ENCODE measurements at places on chromosomes 16 and 17.

DNA sequence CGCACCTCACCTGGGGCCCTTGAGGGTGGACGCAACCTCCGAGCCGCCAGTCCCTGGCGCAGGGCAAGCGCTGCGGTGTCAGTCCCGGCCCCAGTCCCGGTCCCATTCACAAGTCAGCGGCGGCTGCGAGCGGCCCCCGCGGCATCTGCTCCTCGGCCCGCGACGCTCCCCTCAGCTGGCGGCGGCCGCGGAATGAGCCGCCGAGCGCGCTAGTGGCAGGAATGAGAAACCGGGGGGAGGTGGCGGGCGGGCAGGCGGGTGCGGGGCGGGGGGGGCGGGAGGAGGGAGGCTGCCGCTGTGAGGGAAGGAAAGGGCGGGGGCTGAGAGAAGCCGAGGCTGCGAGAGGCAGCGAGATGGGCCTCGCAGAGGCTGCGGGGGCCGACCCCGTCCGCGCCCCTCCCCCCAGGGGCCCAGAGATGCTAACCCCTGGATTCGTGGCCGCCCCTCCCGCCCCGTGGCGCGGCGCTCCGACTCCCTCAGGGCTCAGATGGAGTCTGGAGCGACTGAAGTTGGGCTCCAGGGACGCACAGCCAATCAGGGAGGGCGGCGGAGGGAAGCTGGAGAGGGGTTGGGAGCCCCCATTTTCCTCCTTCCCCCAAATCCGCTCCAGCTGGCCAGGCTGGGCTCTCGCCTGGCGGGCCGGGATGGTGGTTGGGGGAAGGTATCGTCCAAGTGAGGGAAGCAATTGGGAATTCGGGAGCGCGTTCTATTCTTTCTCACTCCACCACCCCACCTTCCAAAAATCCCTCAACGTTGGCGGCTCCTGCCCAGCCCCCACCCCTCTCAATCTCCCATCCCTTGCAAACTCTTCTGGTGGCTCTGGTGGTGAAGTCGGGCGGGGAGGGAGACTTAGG, at the start of gene CDH11:
CDH11 (minus strand) TSS at position 194 of the 854 bp plus-strand sequence. CDS start 117,194 bp downstream, outside the sequence.
- DNase-seq, result peak; percentile 30

GRCh38 chr17:29958947-29959657, 17.7 kb downstream of the EFCAB5 start:
- DNase-seq, result no peak

DNA sequence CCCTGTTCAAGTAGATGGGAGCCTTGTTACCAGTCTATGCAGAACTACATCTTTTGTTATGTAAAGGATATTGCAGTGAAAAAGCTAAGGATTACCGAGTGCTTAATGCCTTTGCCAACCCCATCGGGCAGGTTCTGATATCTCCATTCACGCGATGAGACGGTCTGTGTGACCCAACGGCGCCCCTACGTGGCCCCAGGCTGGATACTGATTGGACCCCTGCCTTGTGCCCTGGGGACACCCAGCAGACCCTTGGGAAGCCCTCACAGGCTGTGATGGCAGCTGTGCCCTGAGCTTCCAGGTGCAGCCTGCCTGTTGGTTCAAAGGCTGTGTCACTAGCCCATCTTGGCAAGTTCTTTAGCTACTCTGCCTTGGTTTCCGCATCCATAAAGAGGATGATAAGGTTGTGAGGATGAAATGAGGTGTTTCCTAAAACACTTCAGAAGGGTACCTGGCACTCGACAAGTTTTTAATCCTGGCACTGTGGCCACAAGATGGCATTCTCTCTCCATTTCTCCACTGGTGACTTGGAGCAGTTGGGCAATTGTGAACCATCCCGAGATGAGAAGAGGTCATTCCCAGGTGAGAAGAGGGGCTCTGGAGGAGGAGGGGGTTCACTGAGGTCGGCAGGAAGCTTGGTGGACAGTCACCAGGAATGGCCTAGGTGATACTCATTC, 33.6 kb downstream of the HAPSTR1 start:
- no peak for DNase-seq

GRCh38 chr16:83458612-83459011, 349.2 kb upstream of the HSBP1 start:
- no peak for DNase-seq

DNA sequence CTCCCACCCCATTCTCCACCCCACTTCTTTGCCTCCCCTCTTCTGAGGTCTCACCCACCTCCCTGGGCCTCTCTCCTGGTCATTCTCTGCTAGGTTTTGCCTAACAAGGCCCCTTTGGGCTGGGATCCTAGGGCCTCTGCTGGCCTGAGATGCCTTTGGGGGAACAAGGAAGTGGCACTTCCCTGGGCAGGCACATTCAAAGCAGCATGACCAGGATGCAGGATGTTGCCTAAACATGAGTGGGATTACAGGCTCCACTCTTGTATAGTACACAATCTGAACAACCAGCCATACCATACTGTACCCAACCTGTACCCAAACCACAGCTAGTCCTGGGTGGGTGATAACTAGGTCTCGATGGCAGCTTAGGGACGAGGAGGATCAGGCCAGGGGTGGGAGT, 9.0 kb downstream of the GALK1 start:
- DNase-seq, result no peak

- DNase-seq, result no peak
Measured at GRCh38 chr16:48531011-48531962, 78.7 kb downstream of the N4BP1 start.

GRCh38 chr17:81735264-81736102, 23.4 kb downstream of the SLC25A10 start:
- no peak for DNase-seq

DNA sequence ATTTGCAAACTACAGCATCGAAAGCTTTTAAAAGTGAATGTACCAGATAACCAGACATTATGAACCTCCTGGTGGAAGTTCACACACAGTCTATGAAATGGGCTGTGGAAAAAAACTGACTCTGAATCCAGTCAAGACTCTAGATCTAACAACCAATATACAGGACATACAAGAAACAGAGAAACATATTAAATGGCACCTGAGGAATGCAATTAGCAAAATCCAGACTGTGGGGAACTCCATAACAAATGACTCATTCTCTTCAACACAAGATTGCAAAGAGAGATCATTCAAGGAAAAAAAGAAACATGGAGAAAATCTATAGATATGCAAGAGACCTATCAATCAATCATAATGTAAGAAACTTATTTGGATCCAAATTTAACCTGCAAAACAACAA, 119.0 kb downstream of the MYO1D start:
- no peak for DNase-seq

DNA sequence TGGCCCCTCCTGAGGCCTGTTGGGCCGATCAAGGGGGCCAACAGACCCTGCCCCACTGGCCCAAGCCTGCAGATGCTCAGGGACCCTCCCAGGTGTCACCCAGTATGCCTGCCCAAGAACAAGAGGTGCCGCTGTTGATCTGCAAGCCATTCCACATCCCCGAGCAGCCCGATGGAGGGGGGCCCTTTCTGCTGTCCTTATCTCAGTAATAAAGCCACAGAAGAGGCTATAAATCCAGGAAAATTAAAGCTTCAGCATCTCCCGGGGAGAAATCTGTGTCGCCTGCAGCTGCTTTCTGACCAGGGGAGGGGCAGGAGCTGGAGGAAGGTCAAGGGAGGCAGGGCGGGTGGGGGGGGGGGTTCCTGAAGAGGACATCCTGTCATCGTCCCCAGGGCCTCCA, 11.7 kb upstream of the CACNA1H start:
- DNase-seq, result no peak

DNA sequence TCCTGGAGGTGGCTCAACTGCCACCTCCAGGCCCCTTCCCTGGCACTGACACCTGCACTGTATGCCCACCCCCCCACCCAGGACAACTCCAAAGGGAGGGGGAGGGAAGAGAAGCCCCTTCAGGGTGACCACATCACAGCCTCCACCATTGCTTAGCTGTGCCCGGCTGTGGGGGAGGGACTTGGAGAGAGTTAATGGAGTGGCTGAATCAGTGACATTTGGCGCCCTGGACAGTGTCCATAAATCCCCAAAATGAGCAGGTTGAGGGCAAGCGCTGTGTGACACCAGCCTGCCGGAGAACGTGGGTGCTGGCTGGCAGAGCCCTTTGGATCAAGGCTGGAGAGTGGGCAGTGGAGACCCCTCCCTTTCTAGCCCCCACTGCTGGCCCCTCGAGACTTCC, 883 bp downstream of the USH1G start:
- no peak for DNase-seq

DNA sequence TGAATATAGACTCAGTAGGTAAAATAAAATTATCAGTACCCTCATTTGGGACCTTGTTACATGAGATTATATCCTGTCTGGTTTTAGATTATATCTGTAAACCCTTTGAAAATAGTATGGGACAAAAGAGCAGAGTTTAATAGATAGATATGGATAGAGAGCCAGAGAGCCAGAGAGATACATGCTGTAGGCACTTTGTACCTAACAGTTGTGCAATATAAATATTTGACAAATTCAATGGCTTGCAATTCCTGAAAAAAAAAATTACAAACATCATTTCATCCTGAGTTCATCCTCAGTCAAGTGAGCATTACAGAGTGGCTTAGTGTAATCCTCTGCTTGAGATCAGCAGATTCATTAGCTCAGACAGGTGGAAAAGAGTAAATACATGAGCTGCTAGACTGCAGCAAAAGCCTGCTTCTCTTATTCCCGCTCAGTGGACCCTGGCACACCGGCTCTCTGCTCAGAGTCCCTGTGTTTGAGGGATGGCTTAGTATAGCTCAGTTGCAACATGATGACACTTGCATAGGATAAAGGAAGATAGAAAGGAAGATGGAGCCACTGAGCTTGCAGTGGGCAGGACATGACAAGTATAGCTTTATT, 931.6 kb upstream of the GOT2 start:
- DNase-seq, result no peak

GRCh38 chr17:19876529-19877161, 8.9 kb upstream of the ULK2 start:
- no peak for DNase-seq

DNA sequence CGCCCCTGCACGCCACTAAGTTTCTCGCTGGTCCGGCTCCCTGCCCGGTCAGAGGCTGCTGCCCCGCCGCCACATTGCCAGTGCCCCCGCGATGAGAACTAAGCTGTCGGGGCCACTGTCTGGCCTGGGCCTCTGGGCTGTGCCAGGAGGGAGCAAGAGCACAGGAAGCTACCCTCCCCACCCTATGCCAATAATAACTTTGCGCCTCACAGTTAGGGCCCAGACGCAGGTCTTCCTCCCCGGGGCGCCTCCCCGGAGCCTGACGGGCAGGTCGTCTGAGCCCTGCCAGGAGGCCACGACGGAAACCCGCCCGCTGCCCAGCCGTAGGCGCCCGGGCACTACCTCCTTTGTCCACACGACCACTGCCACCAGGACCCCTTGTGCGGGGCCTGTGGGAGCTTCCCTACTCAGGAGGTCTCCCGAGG, 1.5 kb downstream of the ZFPM1 start:
- DNase-seq, result no peak

- DNase-seq, result no peak
Measured at GRCh38 chr17:32943647-32944191, 15.8 kb downstream of the TMEM98 start.

DNA sequence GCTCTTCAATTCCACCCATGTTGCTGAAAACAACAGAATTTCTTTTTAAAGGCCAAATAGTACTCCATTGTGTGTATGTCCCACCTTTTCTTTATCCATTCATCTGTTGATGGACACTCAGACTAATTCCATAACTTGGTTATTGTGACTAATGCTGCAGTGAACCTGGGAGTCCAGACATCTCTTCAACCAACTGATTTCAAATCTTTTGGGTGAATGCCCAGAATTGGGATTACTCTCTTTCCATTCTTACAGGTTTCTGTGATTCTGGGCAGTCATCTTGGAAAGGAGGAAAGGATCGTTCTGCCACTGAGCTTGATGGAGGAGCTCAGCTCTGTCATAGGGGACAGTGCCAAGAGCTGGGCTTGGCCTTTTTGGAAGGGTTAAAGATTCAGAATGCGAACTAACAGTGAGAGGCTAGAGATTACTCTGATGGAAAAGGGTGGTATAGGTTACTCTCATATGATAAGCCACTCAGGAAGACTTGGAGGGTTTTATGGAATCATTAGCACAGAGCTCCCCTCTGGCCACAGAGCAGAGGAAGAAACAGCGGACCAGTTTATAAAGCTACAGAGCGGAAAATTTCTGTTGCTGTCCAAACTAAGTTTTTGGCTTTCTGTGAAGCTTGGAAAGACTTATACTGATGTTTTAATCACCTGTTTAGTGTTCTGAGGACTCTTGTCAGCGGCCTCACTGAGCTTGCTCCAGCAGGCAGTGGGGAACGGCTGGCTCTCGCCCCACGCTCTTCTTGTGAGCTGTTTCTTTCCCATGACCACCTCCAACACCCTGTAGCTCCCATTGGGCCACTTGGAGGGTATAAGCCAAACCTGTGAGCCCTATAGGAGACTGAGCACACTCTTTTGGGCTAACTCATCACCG, 48.3 kb downstream of the HIC1 start:
- no peak for DNase-seq

DNA sequence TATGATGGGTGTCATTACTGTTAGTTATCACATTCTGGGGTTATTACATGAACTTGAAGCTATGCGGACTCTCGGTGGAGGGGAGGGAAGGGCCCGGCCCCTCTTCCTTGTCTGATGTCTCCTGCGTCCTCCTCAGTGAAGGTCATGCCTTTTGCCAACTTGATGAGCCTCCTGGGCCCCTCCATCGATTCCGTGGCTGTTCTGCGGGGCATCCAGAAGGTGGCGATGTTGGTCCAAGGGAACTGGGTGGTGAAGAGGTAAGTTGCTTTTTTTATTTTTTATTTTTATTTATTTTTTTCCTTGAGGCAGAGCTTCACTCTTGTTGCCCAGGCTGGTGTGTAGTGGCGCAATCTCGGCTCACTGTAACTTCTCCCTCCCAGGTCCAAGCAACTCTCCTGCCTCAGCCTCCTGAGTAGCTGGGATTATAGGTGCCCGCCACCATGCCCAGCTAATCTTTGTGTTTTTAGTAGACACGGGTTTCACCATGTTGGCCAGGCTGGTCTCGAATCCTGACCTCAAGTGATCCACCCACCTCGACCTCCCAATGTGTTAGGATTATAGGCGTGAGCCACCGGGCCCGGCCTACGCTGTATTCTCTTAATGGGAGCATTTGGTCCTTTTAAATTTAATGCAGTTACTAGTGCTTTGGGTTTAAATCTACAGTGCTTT, 21.6 kb downstream of the POLR3E start:
- peak; percentile 28 for DNase-seq

DNA sequence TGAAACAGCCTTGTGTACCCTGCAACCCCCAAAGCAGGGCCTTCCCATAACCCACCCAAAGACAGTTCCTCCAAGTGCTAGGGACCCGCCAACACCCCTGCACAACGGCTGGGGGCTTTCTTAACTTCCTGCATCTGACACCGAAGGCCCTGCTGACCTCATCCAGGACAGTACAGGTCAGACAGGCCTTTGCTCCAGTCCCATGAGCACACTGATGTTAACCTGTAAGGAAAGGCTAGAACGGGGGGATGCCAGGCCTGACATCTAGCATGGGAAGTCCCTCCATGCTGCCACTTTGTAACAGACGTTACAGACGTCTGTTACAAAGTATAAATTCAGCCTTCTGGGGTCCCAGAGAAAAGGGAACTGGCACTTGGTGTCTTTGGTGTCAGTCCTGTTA, 369.1 kb downstream of the CPPED1 start:
- no peak for DNase-seq

DNA sequence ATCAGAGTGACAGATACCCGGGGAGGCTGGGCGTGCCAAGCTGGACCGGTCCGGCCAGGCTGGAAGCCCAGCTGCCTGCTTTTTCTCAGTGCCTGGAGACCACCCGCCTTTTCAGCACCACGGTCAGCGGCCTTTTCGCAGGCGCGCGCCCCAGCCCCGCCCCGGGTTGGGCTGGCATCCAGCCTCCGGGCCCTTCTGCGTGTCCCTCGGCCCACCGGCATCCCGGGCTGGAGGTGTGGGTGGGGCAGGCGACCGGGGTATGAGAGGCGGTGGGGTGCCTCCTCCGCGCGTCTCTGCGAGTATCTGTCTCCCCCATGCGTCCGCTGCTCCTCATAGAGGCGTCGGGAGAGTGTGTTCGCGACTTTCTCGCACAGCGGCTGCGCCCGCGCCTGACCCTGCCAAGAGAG, 102.5 kb downstream of the MRM1 start:
- DNase-seq, result peak; percentile 74
